NCI-H187 (cell line): ENCODE measurements at places on chromosomes 3 and 15.

- no peak for DNase-seq
Observed at GRCh38 chr15:89363770-89364169, 29.1 kb upstream of the POLG start.

DNA sequence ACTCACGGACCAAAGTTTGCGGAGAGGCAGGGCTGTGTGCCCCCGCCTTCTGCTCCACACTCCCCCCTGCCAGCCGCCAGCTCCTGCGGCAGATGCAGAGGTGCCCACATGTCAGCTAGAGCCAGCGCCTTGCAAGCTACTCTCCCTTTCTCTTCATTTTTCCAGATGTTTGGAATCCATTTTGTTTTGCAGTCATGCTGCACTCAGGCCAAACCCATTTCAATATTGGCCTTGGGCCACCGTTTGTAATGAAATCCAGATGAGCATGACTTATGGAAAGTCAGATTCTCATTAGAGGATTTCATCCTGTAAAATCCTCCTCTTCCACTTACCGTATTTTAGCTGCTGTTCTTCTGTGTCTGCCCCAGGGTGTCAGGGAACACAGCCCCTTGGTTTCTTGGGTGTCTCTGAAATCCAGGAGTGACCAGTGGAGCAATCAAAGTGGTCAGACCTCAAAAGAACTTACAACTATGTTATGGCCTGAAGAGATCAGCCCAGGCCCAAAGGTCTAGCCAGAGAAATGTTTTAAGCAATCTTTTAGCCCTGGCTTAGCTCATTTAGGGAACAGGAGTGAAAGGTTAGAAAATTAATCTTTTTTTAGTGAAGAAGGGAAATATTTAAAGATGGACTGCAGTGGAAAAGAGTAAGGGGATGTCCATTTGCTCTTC is 65.8 kb downstream of the AAGAB start:
- no peak for DNase-seq

DNA sequence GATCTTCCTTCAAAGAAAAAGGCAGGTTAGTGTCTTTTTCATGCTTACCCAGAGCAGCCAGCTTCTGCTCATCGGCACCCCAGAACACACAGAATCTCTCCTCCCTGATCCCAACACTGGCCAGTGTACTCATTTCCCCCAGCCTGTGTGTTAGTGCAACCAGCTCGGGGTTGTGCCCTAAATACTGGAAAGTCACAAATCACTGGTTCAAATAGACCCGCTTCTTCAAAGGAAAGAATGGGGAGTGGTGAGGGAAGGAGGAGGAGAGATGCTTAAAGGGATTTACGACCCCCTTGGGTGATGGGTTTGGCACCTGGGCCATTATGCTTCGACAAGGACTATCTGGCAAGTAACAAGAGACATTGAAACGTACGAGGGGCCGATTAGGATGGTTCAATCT is 114.0 kb downstream of the FOXB1 start:
- no peak for DNase-seq

- DNase-seq = no peak
Observed at GRCh38 chr15:95059346-95059905, 828.1 kb downstream of the MCTP2 start.

GRCh38 chr3:87052499-87053260 is 61.7 kb upstream of the VGLL3 start:
- DNase-seq = no peak

DNA sequence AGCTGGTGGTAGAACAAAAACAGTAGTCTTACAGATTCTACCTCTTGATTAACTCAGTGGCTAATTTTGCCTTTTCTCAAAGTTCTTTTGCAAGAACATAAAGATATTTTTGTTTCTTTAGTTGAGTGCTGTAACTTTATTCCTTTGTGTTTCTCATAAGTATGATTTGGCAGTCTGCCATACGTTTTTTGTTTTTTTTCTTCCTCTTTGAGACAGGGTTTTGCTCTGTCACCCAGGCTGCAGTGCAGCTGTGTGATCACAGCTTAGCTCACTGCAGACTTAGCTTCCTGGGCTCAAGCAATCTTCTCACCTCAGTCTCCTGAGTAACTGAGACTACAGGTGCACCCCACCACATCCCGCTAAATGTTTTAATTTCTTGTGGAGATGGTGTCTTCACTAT is 22.4 kb downstream of the B3GNT5 start:
- DNase-seq = no peak

DNA sequence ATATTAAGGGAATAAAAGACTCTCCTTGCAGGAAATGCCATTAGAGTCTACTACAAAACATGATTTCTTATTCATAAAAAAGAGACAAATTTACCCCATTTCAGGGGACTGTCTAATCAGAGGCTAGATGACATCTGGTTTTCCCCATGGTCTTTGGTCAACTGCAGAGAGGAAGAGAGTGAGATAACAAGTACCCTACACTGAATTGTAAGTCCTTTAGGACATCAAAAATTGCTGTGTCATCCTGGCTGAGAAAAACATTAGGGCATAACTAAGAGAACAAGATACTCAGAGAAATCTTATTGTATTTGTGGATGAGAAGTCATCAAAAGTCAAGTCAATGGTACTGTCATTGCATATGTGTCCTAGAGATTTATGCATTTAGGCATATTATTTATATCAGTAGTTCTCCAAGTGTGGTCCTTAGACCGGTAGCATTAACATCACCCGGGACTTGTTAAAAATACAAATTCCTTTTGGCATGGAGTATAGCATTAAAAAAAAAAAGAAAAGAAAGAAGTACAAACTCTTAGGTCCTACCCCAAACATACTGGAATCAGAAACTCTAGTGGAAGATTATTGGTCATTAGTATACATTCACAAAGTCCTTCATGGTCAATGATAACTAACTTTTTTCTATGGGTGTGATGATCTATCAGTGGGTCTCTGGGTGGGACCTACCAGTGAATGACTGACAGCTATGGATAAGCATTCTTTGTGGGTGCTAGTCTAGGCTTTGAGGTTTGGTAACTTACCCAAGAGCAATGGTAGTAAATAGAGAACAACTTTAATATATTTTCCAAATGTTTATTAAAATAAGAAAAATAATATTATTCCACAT is 29.0 kb upstream of the TBC1D5 start:
- DNase-seq = no peak

GRCh38 chr15:100879061-100879463 is 569 bp upstream of the ALDH1A3 start:
- DNase-seq = no peak

DNA sequence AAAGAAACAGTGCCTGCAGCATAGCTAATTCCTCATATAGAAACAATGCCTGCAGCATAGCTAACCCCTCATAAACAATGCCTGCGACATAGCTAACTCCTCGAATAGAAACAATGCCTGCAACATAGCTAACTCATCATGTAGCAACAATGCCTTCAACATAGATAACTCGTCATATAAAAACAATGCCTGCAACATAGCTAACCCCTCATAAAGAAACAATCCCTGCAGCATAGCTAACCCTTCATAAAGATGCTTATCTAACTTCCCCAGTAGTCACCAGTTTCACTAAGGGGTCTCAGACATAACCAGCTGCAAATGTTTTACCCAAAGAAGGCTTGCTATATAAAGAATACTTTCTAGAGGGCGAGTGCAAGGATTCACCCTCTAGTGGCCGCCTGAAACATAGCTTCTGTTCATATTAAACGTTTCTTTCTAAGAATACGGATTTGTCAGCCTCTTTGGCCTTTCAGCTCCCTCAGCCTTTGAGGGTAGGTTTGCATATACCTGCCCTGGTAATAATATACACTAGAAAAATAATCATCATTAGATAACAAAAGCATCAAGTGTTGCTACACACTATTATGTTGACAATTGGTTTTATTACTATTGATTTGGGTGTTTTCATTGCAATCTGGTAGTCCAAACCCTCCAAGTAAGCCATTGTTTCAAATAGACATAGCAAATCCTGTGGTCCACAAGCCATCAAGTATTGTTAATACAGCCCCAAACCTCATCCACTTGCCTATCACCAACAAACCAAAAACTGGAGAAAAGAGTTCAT is 44.4 kb upstream of the FAN1 start:
- no peak for DNase-seq

- no peak for DNase-seq
Observed at GRCh38 chr3:115254492-115255196, 107.6 kb upstream of the ZBTB20 start.

DNA sequence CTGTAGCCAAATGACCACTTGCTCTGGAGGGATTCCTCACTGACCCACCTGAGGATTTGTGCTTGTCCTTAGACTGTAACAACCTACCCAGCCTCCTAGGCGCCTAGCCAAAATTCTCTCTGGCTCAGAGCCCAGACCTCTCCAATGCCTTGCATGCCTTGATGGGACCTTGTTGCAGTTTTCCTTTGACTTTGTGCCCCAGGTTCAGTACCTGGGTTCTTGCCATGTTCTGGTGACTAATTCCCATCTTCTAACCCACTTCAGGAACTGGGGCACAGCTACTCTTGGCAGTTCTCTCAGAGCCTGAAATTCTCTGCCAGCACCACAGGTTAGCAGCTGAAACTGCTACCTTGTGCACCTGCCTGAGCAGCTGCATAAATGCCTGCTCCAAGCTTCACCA is 27.0 kb upstream of the UBE3A start:
- DNase-seq = no peak

GRCh38 chr15:82807920-82808633 is 1.4 kb upstream of the WHAMM start:
- DNase-seq = no peak

DNA sequence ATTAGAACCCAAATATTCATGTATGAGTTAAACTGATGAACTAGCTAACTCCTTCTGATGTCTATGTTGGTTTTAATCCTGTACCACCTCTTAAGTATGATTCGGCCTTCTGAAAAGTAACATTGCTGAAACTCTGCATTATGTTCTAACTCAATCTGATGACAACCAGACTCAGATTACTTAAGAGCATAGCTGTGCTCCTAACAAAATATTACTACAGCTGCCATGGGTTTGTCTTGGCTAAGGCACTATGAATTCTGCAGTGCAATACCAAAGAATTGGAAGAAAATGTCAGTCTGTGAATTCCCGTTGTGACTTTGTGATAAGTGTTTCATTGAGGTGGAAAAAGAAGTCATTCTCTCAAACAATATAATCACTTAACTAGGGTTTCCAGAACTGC is 224.4 kb downstream of the ZMAT3 start:
- no peak for DNase-seq

DNA sequence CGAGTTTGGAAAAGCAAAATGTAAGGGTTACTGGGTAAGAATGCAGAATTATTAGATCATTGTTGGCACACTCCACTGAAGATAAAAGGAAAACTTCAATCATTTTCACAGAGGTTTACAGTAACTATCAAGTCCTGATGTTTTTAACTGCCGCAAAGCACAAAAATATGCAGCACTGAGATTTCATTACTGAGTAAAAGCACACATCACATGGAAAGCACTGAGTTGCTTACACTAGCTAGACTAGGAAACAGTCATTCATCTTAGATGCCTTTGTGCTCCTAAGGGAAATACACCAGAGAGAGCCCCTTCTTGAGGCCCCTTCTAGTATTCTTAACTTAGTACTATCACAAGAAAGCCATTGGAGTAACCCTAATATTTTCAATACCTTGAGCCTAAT is 11.8 kb upstream of the P2RY1 start:
- DNase-seq = no peak

DNA sequence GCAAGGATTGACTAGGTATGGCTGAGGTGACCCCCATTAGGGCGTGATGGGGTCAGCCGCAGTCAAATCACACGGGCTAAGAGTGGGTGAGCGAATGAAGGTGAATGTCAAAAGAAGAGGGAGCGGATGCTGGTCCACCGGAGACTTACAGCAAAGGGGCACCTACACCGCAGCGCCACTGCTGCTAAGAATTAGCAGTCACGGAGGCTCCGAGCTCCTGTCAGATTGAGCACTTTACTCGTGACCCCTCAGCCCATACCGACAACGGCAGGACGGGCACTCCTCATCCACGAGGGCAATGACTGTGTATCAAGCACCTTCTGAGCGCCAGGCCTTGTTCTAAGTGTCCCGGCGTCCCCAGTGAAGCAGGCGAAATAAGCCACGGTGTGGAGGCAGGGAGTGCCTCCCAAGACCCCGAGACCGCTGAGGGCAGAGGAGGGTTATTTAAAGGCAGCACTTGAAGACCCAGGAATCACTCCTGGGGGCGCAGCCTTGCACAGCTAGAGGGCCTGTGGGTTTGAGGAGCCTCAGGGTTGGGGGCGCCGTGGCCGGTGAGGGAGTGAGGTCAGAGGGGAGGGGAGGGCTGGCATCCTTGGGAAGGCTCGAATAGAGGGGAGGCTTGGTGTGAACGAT is 61.6 kb upstream of the GATA2 start:
- no peak for DNase-seq

DNA sequence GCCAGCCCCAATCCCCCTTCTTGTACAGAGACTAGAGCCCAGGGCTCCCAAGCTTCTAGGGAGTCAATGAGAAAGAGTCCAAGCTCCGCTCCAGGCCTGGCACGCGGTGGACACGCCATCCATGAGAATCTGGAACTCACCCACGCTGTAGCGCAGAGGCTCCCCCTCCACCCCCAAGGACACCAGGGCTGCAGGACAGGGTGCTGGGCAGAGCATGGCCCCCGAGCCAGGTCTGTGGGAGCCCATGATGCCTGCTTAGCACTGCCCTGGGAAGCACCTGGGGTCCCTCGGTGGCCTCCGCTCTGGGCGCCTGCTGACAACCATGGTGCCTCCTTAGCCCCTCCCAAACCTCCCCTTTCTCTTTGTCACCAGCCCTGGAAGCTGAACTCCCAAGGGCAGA is 28.5 kb downstream of the ACSBG1 start:
- DNase-seq = no peak

DNA sequence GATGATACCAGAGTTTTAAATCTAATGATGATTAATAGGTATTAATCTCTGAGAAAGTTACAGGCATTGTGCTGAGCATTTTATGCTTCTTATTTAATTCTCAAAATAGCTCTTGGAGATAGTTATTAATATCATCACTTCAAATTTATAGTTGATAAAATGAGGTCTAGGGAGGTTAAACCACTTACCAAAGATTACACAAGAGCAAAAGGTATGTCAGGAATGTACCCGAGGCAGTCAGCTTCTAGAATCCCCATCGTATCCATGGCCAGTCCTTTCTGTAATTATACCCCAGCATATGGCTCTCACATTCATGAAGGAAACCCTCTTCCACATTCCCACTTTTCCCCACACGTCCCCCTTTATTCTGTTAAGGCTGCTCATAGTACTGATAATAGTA is 421.3 kb downstream of the PYDC2 start:
- no peak for DNase-seq

DNA sequence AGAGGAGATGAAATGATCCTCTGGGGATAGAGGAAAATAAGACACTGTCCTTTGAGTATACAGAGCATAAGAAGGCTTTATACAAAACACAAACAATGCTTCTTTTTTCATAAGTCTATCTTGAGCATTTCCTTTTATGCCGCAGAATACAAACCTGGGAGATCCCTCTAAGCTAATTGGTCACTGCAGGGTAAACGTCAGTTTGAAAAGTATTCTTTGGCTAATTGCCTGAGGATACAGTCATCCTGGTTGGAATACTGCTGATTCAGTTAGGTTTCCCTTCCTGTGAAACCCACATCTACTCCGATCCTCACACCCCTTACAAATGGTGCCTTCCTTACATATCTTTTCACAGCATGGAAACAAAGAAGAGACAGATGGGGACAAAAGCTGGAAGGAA is 10.6 kb downstream of the WNT5A start:
- DNase-seq = no peak
